Activated naive CD4-positive, alpha-beta T cell treated with anti-CD3 and anti-CD28 coated beads, Interleukin-2, amount 50 U/mL, for 16 hours (primary cell): ENCODE measurements at places on chromosomes 5 and 9.

DNA sequence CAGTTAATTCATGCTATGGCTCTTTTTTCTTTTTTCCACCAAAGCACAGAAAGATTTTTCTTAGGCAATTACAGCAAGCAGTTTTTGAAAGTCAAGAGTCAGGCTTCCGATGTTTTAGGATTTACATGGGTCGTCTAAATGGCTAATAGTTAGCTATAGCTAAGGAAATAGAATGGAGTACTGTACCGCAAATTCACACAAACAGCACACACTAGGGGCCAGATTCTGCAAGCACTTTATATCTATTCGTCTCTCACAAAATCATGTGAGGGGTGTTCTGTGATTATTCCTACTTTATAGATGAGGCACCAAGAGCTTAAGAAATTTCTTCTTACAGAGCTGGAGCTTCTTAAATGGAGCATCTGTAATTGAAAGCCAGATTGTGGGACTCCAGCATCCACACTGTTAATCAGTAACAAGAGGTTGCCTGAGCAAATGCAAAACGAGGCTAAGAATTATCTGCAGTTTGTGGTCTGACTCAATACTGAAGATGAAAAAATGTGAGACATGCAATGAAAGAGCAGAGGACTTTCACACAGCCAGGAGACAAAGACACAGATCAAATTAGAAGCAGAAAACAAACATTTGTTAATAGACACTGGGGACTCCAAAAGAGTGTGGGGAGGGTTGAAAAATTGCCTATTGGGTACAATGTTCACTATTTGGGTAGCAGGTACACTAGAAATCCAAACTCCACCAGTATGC lies 62.7 kb upstream of the CTXN3 start:
- no peak for DNase-seq

- no peak for DNase-seq
Measured at GRCh38 chr9:69604568-69605219, 67.5 kb downstream of the APBA1 start.

GRCh38 chr9:83235526-83235925 lies 172.6 kb upstream of the RASEF start:
- no peak for DNase-seq

DNA sequence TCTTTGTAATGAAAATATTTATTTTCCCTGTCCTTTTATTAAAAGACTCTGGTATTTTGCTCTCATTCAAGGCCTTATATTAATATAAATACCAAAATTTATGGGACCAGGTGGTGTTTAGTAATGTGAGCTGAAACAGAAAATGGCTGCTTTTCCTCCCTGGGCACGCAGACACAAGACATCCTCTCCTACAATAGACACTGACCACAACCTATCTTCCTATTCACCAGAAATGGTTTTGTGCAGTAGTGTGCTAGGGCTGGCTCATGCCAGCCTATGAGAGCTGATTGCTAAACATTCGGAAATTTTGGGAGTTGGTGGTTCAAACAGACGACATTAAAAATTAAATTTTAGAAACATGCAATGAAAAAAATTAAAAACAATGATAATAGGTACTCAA lies 338.2 kb downstream of the BNC2 start:
- no peak for DNase-seq

- no peak for DNase-seq
Measured at GRCh38 chr5:37799865-37800421, 39.9 kb downstream of the GDNF start.

DNA sequence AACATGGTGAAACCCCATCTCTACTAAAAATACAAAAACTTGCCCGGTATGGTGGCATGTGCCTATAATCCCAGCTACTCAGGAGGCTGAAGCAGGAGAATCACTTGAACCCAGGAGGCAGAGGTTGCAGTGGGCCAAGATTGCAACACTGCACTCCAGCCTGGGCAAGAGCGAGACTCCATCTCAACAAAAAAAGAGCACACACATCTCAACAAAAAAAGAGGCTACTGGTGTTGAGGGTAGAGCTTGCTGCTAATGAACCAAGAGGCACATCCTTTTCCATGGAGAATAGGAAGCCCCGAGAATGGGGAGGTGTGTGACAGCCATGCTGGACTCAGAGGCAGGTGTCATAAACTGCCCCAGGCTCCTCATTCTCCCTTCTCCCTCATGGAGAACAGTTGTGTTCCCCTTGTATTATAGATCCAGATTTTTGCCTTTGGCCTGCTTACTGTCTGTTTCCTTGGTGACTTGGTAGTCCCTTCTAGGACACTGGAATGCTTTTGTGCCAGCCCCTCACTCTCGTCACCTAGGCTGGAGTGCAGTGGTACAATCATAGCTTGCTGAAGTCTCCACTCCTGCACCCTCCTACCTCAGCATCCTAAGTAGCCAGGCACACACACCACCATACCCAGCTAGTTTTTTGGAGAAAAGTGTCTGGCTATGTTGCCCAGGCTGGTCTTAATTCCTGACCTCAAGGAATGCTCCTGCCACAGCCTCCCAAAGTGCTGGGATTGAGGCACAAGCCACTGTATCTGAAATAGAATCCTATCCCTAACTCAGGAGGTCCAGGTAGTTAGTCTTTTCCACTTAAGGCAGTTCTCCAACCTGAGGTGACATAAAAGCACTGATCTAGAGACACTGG lies 5.1 kb downstream of the RPL12 start:
- no peak for DNase-seq
